CD8-positive, alpha-beta memory T cell (primary cell): ENCODE measurements at places on chromosomes 11 and 22. TPM values are rescaled to one million over a fixed set of nuclear protein-coding genes. Genes with fewer than 3 reads are reported as not detected.

The RAB39A gene
- 0.11 TPM for total RNA-seq

The SDF2L1 gene
- total RNA-seq, result 74.7 TPM

The NCR3LG1 gene
- total RNA-seq, result 6.0 TPM

The OR51B2 gene
- total RNA-seq, result not detected

The ADORA2A gene
- total RNA-seq, result 26.7 TPM

The OR10D3 gene
- not detected for total RNA-seq

DNA sequence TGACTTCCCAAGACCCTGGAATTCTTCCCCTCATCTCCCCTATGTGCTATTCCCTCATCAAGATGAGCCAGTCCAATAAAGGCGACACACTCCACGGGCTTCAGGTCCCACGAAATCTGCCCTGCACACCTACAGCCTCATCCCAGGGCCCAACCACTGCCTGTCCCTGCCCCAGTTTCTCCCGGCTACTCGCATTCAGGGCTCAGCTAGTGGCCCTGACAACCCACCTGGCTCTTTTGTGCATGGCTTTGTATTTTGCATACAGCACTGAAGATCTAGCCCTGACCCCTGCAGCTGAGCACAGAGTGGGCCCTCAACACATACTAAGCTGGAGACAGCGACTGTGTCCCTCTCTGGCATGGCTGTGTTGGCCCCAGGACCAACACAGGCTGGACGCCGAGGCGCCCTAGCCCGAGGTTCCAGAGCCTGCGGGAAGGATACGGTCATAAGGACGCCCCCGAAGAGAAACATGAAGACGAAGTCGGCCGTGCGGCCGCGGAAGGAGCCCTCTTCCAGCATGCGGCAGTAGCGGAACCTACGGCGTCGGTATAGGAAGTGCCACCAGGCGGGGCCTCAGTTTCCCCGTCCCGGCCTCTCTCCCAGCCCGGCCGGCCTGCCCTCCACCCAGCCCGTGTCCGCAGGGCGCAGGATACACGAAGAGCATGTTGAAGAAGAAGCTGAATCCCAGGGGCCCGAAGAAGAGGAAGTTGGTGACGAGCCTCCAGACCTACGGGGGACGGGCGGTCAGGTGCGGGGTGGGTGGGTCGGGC, 710 bp downstream of the DERL3 start:
- no peaks in the 10 kb centered on the region for H3K27me3 ChIP-seq
- no peak overlapping the region for H3K27ac ChIP-seq
- H3K4me1 ChIP-seq, result peaks cover 11% of the 10 kb centered on the region
- no peak for DNase-seq
- H3K36me3 ChIP-seq, result no peaks in the 10 kb centered on the region

GRCh38 chr11:83235825-83236224, 42.3 kb downstream of the ANKRD42 start:
- no peaks in the 10 kb centered on the region for H3K27me3 ChIP-seq
- H3K4me3 ChIP-seq, result no peak overlapping the region
- no peaks in the 10 kb centered on the region for H3K36me3 ChIP-seq
- H3K27ac ChIP-seq, result no peak overlapping the region

GRCh38 chr11:841981-842369, 354 bp downstream of the POLR2L start:
- peak overlapping the region; percentile 74 for H3K27ac ChIP-seq
- H3K4me1 ChIP-seq, result peaks cover 29% of the 10 kb centered on the region
- no peaks in the 10 kb centered on the region for H3K27me3 ChIP-seq
- no peaks in the 10 kb centered on the region for H3K36me3 ChIP-seq

DNA sequence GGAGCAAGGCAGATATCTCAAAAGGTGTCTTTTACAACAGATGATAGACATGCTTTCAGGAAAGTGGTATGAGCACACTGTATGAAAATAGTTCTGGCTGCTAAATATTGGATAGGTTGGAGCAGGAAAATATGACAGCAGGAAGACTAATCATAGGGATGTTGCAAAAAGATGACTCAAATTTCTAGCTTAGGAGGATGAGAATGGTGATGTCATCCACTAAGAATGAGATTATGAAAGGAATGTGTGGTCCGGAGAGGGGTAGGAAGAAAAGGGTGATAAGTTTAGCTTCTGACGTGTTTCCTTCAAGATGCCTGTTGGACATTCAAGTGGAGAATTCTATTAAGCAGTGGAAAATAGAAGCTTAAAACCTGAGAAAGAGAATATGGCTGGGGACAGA, 46.4 kb downstream of the RCN1 start:
- H3K36me3 ChIP-seq, result no peaks in the 10 kb centered on the region
- no peaks in the 10 kb centered on the region for H3K4me1 ChIP-seq
- H3K27me3 ChIP-seq, result no peaks in the 10 kb centered on the region
- no peak overlapping the region for H3K27ac ChIP-seq

DNA sequence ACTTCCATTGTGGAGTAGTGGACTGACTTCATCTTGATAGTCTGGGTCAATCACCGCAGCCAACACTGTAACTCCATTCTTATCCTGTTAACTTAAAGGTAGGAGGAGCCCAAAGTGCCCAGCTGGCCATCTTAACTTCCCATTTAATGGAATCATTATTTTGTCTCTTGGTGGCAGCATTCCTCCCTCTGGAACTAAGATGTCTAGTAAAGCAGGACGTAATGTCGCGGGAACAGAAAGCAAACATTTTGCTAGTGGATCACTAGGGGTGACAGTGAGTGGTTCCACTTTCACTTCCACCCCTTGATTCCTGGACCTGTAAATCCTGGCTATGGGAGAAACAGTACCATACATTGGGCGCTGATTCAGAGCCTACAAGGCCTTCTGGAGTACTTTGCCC, 71.4 kb downstream of the GAB4 start:
- DNase-seq, result no peak
- H3K36me3 ChIP-seq, result no peaks in the 10 kb centered on the region
- no peak overlapping the region for H3K4me3 ChIP-seq
- no peaks in the 10 kb centered on the region for H3K4me1 ChIP-seq
- H3K27me3 ChIP-seq, result peaks cover 6% of the 10 kb centered on the region

GRCh38 chr11:102085864-102086551, 24.2 kb upstream of the YAP1 start:
- H3K4me3 ChIP-seq, result no peak overlapping the region
- DNase-seq, result no peak

GRCh38 chr11:103281301-103281700, 172.1 kb downstream of the DYNC2H1 start:
- H3K4me3 ChIP-seq, result no peak overlapping the region
- no peaks in the 10 kb centered on the region for H3K27me3 ChIP-seq

DNA sequence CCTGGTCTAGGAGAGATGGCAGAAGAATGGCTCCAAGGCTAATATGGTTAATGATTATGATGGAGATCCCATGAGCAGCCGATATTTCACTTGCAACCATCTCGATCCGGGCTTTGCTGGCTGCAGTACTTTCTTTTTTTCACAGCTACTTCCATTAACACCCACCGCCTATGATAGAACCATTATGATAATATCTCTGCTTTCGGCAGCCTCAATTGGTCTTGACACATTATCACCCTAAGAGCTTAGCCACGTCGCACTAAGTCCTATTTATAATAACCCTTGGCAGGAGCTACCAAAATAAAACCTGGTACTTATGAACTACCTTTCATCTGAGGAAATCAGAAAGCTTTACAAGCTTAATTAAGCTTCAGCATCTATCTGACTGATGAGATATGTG, 7.6 kb upstream of the FJX1 start:
- no peaks in the 10 kb centered on the region for H3K36me3 ChIP-seq
- H3K4me1 ChIP-seq, result no peaks in the 10 kb centered on the region
- no peak for DNase-seq
- no peak overlapping the region for H3K4me3 ChIP-seq

DNA sequence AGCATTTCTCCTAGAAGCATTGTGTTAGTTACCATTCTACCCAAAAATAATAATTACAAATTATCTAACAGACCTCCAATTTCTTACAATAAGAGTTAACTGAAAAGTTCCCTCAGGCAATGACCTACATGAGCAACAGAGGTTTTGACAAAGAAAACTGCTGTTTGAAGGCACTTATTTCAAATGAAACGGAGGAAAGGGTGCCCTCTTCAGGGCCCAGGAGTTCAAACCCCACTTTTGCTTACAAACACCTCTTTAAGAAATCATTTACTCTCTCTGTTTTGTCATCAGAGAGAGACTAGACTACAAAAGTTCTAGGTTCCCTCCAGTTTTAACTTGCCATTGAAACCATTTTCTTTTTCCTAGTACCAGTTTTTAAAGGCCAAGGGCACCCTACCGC, 56.7 kb downstream of the AMBRA1 start:
- H3K36me3 ChIP-seq, result peaks cover 17% of the 10 kb centered on the region
- no peak overlapping the region for H3K4me3 ChIP-seq
- no peak for DNase-seq
- no peaks in the 10 kb centered on the region for H3K27me3 ChIP-seq
- no peaks in the 10 kb centered on the region for H3K4me1 ChIP-seq
- H3K27ac ChIP-seq, result no peak overlapping the region

DNA sequence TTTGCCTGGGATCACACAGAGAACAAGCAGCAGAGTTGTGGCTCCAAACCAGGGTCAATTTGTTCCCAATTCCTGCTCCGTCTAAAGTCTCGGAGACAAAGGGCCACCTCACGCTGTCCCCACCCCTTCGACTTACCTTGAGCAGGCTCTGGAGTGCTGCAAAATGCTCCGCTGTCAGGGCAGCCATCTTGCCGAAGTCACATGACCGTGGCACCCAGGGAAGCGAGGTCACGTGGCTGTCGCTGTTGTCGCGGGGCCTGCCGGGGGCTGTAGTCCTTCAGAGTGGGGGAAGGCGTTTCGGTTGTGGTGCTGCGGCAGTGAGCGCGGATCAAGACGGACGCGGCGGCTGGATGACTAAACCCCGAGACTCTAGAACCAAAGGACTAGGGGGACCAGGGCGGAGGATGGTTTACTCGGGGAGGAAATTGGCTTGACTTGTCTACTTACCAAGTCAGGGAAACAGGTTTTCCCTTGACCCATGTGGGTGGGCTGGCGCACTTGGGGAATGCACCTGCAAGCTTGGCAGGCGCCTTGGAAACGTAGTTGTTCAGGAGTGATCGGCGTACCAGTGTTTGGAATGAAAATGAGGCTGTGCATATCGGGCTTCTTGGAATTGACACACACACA, at the start of gene COMMD9:
COMMD9 (minus strand) TSS at position 199 of the 627 bp plus-strand sequence; CDS start at position 187, 12 bp downstream.
- DNase-seq, result peak; percentile 91
- peak within 1 kb of the TSS; percentile 94 for H3K4me3 ChIP-seq
- peak within 1 kb of the TSS; percentile 40 for H3K27ac ChIP-seq

DNA sequence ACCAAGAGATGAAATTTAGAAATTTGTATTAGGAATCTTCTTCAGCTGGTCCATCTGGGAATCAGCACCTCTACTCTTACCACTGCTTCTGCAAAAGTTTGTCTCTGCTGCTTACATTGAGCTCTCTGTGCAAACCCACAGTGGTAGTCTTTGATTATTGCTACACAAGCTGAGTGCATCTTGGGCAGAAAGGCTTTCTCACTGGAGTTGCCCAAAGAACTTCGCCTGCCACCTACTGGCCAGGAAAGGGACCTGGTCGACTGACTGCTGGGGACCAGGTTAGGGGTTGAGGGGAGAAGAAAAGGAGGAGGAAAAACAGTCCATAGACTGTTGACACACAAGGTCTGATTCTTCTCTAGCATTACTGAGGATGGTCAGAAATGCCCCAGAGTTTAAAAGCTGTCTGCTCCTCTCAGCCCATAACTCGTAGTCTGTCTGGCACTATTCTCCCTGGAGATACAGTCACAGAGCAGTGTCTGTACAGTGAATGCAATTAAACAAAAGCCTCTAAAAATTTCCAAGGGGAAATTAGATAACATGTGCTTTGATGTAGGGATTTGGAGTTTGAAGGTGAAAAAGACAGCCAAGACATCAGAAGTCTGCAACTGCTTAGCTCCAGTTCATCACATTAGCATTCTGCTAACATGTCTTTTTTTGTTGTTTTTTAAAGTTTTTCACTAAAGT, 215.0 kb upstream of the CTSC start:
- H3K27ac ChIP-seq, result no peak overlapping the region
- H3K27me3 ChIP-seq, result no peaks in the 10 kb centered on the region
- no peaks in the 10 kb centered on the region for H3K4me1 ChIP-seq
- no peak overlapping the region for H3K4me3 ChIP-seq
- no peaks in the 10 kb centered on the region for H3K36me3 ChIP-seq
- peak; percentile 28 for DNase-seq

DNA sequence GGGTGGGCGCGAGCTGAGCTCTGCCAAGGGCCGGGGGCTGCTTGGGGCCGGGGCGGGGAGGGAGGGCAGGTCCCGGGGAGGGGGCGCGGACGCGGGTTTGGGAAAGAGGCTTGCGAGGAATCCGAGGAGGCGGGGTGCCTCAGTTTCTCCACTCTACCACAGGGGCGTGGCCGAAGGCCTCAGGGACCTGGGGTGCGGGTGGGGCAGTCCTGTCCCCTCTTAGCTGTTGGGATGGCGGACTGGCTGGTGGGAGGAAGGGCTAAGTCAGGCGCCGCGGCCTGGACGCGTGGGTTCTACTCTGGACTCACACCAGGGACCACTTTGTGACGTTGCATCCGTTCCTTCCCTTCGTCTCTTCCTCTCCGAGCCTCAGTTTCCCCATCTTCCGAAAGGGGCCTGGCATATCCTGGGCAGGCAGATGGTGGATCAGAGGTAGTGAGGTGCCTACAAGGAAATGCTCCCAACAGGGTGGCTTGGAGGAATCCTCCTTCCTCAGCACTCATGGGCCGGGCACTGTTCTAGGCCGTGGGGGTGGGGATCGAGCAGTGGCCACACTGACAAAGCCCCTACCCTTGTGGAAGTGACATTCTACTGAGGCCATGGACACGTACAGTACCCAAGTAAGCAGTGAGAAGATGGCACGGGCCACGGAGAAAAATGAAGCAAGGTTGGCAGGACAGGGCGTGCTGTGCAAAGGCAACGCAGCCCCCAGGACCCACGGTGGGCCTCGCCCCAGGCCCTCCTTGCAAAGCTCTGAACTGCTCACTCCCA, 13.2 kb downstream of the IGLL1 start:
- H3K36me3 ChIP-seq, result no peaks in the 10 kb centered on the region
- no peak overlapping the region for H3K4me3 ChIP-seq
- peaks cover 14% of the 10 kb centered on the region for H3K27me3 ChIP-seq
- H3K4me1 ChIP-seq, result no peaks in the 10 kb centered on the region
- no peak for DNase-seq
- H3K27ac ChIP-seq, result no peak overlapping the region

- no peaks in the 10 kb centered on the region for H3K4me1 ChIP-seq
- H3K27ac ChIP-seq, result no peak overlapping the region
- no peak for DNase-seq
- no peaks in the 10 kb centered on the region for H3K36me3 ChIP-seq
- no peaks in the 10 kb centered on the region for H3K27me3 ChIP-seq
Measured at GRCh38 chr22:29083933-29084591, 11.2 kb downstream of the KREMEN1 start.

- H3K27ac ChIP-seq, result no peak overlapping the region
- no peaks in the 10 kb centered on the region for H3K27me3 ChIP-seq
- no peaks in the 10 kb centered on the region for H3K36me3 ChIP-seq
- no peaks in the 10 kb centered on the region for H3K4me1 ChIP-seq
- no peak for DNase-seq
Measured at GRCh38 chr11:128151338-128151737, 436.0 kb downstream of the ETS1 start.

- no peak overlapping the region for H3K4me3 ChIP-seq
- H3K4me1 ChIP-seq, result peaks cover 24% of the 10 kb centered on the region
- DNase-seq, result no peak
- H3K36me3 ChIP-seq, result no peaks in the 10 kb centered on the region
- H3K27ac ChIP-seq, result no peak overlapping the region
Measured at GRCh38 chr11:110345743-110346142, 49.3 kb upstream of the RDX start.

GRCh38 chr11:117096201-117096991, 1.8 kb downstream of the SIK3 start:
- H3K27ac ChIP-seq, result peak overlapping the region; percentile 94
- peak; percentile 77 for DNase-seq
- no peaks in the 10 kb centered on the region for H3K36me3 ChIP-seq
- peaks cover 56% of the 10 kb centered on the region for H3K4me1 ChIP-seq
- no peaks in the 10 kb centered on the region for H3K27me3 ChIP-seq
